Spleen (tissue), 13 donors: ENCODE measurements at places on chromosomes 3 and 15. TPM values are rescaled to one million over a fixed set of nuclear protein-coding genes. Genes with fewer than 3 reads are reported as not detected.

DNA sequence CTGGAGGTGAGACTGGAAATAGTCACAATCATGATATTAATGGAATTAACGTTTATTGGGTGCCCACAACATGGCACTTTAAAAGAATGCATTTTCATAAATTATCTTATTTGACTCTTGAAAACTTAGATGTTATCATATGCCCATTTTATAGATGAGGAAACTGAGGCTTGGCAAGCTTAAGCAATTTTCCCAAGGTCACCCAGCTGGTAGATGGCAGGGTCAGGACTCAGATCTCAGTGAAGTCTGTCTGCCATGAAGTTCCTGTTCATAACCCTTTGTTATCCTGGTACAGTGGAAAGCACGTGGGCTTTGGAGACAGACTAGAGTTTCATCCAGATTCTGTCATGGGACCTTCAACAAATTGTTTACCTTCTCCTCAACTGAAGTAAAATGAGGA, 174.6 kb upstream of the NR2E3 start:
- no peak for DNase-seq

DNA sequence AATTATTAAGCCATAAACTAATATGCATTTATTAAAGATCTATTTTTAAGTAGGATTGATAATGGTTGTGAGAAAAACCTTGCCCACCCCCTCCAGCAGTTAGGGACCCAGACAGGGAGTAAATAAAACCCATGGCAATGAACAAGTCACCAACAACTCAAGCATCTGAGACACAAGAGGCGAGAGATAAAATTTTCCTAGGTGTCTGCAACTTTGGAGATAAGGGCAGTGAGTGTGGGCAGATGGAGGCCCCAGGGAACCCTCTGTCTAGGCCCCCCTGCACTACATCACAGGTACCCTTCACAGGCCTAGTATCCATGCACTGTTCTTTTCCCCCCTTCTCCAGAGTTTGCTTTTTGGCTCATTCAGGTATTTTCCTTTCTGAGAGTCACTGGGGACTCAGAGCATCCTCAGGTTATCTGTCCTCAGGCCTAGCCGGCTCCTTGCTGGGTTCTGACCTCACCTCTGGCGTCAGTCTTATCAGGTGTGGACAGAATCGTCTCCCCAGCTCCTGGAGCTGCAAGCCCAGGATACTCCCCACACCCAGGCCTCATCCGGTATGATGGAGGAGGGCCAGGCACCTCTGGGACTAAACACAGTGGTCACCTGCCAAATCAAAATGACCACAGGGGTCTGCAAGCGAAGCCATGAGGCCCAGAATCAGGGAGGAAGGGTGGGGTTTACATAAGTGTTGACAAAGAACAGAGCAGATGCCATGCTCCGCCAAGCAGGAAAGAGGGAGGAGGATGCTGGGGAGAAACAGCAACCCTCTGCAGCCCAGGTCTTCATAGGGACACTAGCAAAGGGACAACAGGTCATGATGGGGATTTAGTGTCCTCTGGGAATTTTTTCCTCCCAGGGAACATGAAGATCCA, 50.4 kb downstream of the CCNL1 start:
- no peak for DNase-seq

- DNase-seq: no peak
Observed at GRCh38 chr3:128376516-128376915, 90.2 kb downstream of the DNAJB8 start.

DNA sequence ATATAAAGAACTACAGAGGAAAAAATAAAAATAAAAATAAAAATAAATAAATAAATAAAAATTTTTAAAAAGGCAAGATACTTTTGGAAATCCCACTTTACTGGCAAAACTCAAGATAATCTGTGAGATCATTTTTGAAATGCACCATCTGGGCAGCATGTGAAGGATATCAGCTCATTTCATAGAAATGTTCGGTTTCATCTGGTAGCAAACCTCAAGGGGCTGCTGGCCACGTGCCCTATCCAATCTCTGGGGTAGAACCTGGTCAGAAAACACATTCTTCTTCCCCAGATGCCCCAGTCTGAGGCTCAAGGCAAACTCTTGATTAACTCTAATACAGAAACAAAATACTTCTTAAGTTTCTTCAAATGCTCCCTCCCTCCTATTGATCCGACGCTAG, 166.0 kb downstream of the FMN1 start:
- DNase-seq: no peak

DNA sequence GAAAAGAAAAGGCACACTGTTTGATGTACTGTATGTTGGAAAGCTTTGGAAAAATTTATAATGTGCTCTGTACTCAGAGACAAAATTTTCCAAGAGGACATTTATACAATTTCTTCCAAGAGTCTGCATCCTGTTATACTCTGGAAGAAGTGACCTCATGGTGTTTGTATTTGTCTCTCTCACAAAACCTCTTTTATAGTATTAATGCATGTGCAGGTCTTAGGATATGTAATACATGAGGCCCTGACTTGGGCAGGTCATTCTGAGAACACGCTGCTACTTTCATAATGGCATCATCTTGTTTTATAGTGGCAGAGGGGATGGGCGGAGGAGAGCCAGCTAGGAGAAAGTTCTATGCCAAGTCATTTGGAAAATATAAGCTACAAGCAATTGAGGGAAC, 72.0 kb upstream of the P3H2 start:
- no peak for DNase-seq

DNA sequence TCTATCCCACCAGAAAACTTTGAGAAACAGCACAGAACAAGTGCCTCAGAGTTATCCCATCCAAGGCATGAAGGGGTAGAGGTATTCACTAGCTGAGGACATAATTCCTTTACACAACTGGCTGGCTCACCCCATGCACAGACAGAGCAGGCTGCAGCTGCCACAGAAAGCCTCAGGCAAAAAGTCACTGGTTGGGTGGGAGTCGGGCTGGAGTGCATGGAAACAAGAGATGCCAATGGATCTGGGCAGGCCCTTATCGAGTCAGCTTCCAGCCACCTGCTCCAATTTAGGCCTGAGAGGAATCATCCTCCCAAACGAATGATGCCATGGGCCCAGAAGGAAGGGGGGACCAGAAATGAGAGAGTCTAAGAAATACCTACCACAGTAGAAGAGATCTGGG, 83.0 kb downstream of the RSL24D1 start:
- no peak for DNase-seq

GRCh38 chr3:98596541-98597500, 3.4 kb upstream of the CPOX start:
- no peak for DNase-seq

DNA sequence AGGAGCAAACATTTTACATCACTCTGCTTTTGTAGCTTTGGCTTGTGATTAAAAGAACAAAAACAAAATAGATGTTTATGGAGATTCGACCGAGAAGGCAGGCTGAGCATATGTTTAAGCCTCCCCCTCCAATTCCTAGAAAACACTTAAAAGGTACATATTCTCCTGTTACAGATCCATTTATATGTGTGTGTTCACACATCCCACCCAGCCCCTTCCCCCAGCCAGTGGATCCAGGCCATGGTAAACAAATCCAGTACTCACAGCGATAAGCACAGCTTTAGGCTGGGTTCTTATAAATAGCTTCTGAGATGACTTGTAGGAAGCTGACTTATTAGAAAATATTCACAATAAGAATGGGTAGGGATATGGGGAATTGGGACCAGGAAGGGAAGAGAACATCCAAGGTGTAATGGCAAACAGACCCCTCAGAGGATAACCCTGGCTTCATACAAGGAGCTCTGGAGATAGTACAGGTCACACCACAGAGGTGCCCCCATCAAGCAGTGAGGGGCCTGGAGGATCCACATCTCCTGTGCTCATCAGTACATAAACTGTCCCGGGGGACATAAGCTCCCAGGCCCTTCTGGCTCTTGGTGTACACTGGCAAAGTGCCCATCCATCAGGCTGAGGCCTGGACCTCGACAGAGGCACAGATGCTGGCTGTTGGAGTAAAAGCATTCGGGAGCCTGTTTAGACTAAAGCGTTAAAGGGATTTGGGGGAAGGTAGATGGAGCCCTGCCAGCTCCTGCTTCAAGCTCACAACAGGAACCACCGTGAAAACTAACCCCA, 70.0 kb upstream of the UBE2E1 start:
- no peak for DNase-seq

- no peak for DNase-seq
Observed at GRCh38 chr15:87582169-87582568, 674.4 kb downstream of the NTRK3 start.

GRCh38 chr3:127089486-127090145, 103.3 kb upstream of the PRR23E start:
- peak; percentile 53 for DNase-seq

GRCh38 chr15:90059208-90059985, 42.9 kb downstream of the IDH2 start:
- peak; percentile 98 for DNase-seq

DNA sequence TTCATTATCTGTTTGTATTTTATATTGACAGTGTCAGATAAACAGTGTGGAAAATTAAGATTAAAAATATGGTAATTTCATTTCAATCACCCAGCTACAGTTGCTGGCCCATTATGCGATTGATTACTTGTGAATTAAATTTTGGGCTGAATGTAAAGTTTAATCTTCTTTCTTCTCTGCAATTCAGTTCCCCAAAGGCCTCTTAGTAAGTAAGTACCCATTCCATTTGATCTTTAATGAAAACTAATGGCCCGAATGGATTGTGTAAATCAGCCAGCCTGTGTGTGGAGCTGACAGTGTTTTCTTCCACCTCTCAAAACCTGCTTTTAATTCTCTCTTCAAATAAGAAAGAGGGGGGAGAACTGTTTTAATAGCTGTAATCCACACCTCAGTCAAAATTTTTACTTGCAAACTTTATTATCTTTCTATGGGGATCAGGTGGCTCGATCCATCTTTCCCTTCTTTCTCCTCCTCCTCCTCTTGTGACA, 307.1 kb downstream of the IL20RB start:
- no peak for DNase-seq

DNA sequence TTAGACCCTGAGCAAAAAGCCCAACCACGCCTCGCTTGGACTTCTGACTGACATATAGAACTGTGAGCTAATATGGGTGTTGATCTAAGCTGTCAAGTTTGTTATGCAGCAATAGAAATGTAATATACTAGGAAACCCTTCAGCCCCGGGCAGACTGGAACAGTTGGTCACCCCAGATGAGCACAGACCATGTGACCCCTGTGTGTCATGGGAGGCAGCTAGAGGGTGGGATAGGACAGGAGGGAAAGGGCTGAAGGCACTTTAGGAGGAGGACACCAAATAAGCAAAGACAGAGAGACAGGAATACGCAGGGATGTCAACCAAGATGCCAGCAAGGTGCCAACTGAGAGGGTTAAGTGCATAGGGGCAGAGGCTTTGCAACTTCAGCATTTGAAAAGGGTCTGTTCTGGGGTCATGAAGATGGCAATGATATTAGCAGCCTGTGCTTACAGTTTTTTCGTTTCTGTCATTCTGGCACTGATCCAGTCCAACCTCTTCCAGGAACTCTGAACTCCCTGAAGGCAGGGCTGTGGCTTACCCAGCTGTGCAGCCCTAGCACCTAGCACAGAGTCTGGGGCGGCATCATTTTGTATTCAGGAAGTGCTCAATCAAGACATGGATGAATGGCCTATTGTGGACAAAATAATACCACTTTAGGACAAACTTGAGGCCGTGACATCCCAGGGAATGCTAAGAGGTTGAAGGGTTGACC, 51.4 kb downstream of the HES1 start:
- DNase-seq: no peak

DNA sequence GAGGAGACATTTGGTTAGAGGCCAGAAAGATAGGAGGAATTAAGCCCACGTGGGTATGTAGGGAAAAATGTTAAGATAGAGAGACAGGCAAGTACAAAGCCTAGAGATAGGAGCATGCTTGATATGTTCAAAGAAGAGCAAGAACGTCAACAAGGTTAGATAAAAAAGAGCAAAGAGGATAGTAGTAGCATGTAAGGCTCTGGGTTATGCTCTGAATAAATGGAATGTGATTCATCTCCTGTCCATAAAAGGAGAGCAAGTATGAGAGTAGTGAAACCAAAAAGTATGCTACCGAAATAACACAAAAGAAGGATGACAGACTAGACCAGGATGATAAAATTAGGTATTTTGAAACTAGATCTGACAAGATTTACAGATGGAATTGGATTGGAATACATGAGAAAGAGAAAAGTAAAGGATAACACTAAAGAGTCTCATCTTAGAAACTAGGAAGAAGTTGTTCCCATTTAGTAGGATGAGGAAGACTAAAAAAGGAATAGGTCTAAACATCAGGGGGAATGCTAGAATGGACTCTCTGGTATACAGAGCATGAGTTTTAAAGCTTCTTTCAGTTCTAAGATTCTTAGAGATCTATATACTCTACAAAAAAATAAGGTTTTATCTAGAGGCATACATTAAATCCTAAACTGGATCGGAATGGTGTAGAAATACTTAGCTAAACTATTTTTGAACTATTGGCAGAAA, 59.1 kb downstream of the TRPM7 start:
- no peak for DNase-seq

- no peak for DNase-seq
Observed at GRCh38 chr3:9681723-9682081, 21.9 kb upstream of the CPNE9 start.

DNA sequence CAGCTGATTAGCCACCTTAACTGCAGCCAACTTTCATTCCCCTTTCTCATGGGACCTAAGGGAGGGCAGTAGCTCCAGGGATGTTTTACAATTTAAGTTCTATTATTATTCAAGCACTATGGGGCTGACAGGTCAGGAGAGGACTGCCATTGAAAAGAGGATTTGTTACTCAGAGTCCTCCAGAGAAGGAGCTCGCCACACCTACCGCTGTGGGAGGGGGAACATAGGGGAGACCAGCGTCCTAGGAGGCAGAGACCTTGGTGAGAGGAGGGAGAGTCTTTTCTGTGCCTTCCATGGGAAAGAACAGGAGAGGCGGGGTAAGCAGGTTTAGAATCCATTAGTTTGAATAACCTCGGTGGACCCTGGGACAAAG, 14.4 kb downstream of the ATP10A start:
- DNase-seq: no peak

- no peak for DNase-seq
Observed at GRCh38 chr15:72229947-72230196, 1.1 kb downstream of the PKM start.

Gene PTH1R
- 61.8 TPM for polyA plus RNA-seq

Gene CCDC33
- polyA plus RNA-seq: 0.08 TPM

Gene LRRIQ4
- polyA plus RNA-seq: not detected

Gene LYSMD2
- 32.7 TPM for polyA plus RNA-seq

Gene CLDN11
- polyA plus RNA-seq: 0.70 TPM

Gene SMAD6
- 3.5 TPM for polyA plus RNA-seq
